ENCODE measurements at places on chromosomes 16 and 17. TPM values are rescaled to one million over a fixed set of nuclear protein-coding genes. Genes with fewer than 3 reads are reported as not detected.

DNA sequence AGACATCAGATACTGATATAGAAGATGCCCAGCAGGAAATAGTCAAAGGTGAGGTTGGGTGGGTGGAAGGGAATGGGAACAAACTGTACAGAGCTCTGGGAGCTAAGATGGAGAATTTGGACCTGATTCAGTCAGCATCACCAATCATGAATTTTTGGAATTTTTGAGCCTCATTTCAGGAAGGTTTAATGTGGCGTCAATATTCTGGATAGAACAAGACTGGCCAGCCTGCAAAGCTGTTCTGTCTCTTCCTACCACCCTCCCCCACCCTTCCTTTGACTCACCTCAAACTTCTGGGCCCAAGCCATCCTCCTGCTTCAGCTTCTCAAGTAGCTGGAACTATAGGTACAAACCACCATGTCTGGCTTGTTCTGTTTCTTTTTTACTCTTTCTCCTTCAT lies 32.6 kb downstream of the CTCF start:
- peak overlapping the region; percentile 26 for H3K27ac ChIP-seq
- H3K36me3 ChIP-seq = peaks cover 5% of the 10 kb centered on the region
- H3K4me1 ChIP-seq = peaks cover 32% of the 10 kb centered on the region
- peak; percentile 29 for DNase-seq
- H3K4me3 ChIP-seq = no peak overlapping the region

COX6A2 gene
- total RNA-seq = not detected

- no peak overlapping the region for H3K4me3 ChIP-seq
- peak overlapping the region; percentile 91 for H3K27ac ChIP-seq
- H3K36me3 ChIP-seq = no peaks in the 10 kb centered on the region
- H3K4me1 ChIP-seq = peaks cover 25% of the 10 kb centered on the region
These were observed 15.8 kb upstream of the RGS9 start for GRCh38 chr17:65121368-65121767.

DNA sequence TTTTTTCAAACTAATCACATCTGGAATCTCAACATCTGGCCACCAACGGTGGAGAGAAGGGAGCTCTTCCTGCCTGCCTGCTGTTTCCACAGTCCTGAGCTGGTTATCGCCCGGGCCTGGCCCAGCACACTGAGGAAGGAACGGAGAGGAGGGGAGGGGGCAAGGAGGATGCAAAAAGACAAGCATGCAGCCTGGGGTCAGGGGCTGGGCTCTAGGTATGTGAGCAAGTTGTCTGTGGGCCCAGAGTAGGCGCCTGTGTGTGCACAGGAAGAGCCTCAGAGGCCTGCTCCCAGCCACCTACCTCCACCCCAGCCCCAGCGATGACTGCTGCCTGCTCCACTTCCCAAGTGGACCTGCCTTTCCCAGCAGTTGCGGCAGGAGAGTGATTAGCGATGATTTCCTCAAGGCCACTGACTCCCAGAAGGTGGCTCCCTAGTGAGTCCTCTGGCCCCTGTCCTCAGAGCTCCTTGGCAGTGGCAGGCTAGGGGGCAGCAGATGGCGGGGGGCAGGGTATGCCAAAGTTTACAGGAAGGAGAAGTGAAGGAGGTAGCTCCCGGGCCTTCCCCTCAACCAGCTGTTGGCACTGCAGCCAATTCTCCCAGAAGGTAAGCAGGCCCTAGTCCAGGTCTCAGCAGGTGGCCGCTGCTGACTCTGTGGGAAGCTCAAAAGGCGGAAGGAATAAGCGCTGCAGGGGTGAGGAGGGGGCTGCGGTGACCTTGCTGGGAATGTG lies 27.0 kb upstream of the RASD1 start:
- no peak for DNase-seq
- no peak overlapping the region for H3K4me3 ChIP-seq
- no peak overlapping the region for H3K27ac ChIP-seq
- H3K4me1 ChIP-seq = no peaks in the 10 kb centered on the region
- no peaks in the 10 kb centered on the region for H3K27me3 ChIP-seq
- no peaks in the 10 kb centered on the region for H3K36me3 ChIP-seq

DNA sequence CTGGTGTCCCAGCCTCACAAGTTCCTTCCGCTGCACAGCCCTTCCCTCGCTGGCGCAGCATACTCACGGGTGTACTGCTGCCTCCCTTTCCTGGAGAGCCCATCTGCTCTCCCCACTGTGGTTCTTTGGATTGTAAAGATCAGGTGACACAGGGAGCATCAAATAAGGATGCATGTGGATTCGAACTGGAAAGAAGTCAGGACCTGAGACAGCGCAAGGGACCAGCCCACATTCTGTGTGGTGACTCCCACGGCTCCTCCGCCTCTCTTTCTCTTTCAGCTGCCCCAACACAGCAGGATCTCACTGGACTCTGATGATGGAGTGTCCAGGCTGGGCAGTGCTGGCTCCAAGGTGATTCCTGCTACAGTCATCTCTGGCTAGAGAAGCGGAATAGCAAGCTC lies 8.1 kb downstream of the LDAF1 start:
- peaks cover 16% of the 10 kb centered on the region for H3K36me3 ChIP-seq
- H3K27me3 ChIP-seq = no peaks in the 10 kb centered on the region
- peaks cover 4% of the 10 kb centered on the region for H3K4me1 ChIP-seq
- H3K27ac ChIP-seq = no peak overlapping the region

- no peak for DNase-seq
- no peak overlapping the region for H3K27ac ChIP-seq
- H3K36me3 ChIP-seq = peaks cover 12% of the 10 kb centered on the region
- peaks cover 12% of the 10 kb centered on the region for H3K4me1 ChIP-seq
These were observed 140.2 kb upstream of the NOL11 start for GRCh38 chr17:67577429-67578141.

- no peaks in the 10 kb centered on the region for H3K4me1 ChIP-seq
- no peak overlapping the region for H3K27ac ChIP-seq
- H3K36me3 ChIP-seq = peaks cover 15% of the 10 kb centered on the region
These were observed 190.7 kb downstream of the KATNIP start for GRCh38 chr16:27740496-27741201.

- no peaks in the 10 kb centered on the region for H3K36me3 ChIP-seq
- H3K4me1 ChIP-seq = peaks cover 20% of the 10 kb centered on the region
- H3K4me3 ChIP-seq = peak overlapping the region; percentile 74
- peak; percentile 16 for DNase-seq
- peaks cover 17% of the 10 kb centered on the region for H3K27me3 ChIP-seq
These were observed 634 bp downstream of the SLC2A4 start for GRCh38 chr17:7281953-7282751.

- no peaks in the 10 kb centered on the region for H3K27me3 ChIP-seq
- peaks cover 44% of the 10 kb centered on the region for H3K36me3 ChIP-seq
- peaks cover 42% of the 10 kb centered on the region for H3K4me1 ChIP-seq
These were observed 41.2 kb downstream of the ARHGAP17 start for GRCh38 chr16:24973809-24974461.

DNA sequence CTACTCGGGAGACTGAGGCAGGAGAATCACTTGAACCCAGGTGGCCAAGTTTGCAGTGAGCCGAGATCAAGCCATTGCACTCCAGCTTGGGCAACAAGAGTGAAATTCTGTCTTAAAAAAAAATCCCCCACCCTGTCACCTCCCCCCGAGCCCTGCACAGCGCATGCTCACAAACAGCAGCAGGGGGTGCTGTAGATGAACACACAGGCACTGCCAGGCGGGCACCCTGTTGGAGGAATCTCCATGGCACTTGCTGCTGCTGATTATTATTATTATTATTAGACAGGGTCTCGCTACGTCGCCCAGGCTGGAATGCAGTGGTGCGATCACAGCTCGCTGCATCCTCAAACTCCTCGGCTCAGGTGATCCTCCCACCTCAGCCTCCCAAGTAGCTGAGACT lies 24.6 kb downstream of the FZD2 start:
- H3K27me3 ChIP-seq = peaks cover 9% of the 10 kb centered on the region
- H3K36me3 ChIP-seq = no peaks in the 10 kb centered on the region
- no peaks in the 10 kb centered on the region for H3K4me1 ChIP-seq

- H3K36me3 ChIP-seq = no peaks in the 10 kb centered on the region
- H3K27ac ChIP-seq = no peak within 1 kb of the TSS
- DNase-seq = peak; percentile 36
- peaks cover 37% of the 10 kb centered on the region for H3K27me3 ChIP-seq
- peak within 1 kb of the TSS; percentile 54 for H3K4me3 ChIP-seq
These were observed at the start of gene ACE for GRCh38 chr17:63476854-63477479. TSS of gene ACE (plus strand) at chr17:63477061. CDS start at chr17:63477095, 34 bp downstream.

- peaks cover 11% of the 10 kb centered on the region for H3K4me1 ChIP-seq
- H3K4me3 ChIP-seq = no peak overlapping the region
- H3K27ac ChIP-seq = no peak overlapping the region
- H3K36me3 ChIP-seq = no peaks in the 10 kb centered on the region
- H3K27me3 ChIP-seq = peaks cover 6% of the 10 kb centered on the region
- no peak for DNase-seq
These were observed 66.4 kb downstream of the SCNN1B start for GRCh38 chr16:23368469-23368868.

GRCh38 chr16:59342669-59343068 lies 608.6 kb upstream of the GOT2 start:
- H3K4me3 ChIP-seq = no peak overlapping the region
- peaks cover 7% of the 10 kb centered on the region for H3K27me3 ChIP-seq
- no peak overlapping the region for H3K27ac ChIP-seq
- no peak for DNase-seq

KCTD11 gene
- total RNA-seq = 0.47 TPM

SOX8 gene
- total RNA-seq = 1.0 TPM

DUSP3 gene
- total RNA-seq = 12.2 TPM

TEDC2 gene
- total RNA-seq = 24.8 TPM

- DNase-seq = no peak
- H3K27me3 ChIP-seq = peaks cover 29% of the 10 kb centered on the region
These were observed 37.5 kb upstream of the RBFOX3 start for GRCh38 chr17:79648181-79648831.

ST6GALNAC1 gene
- total RNA-seq = 1.3 TPM

SMTNL2 gene
- total RNA-seq = not detected

GRCh38 chr16:87835882-87836331 lies 33.4 kb downstream of the SLC7A5 start:
- peaks cover 48% of the 10 kb centered on the region for H3K36me3 ChIP-seq
- DNase-seq = no peak
- no peaks in the 10 kb centered on the region for H3K4me1 ChIP-seq
- no peaks in the 10 kb centered on the region for H3K27me3 ChIP-seq

DNA sequence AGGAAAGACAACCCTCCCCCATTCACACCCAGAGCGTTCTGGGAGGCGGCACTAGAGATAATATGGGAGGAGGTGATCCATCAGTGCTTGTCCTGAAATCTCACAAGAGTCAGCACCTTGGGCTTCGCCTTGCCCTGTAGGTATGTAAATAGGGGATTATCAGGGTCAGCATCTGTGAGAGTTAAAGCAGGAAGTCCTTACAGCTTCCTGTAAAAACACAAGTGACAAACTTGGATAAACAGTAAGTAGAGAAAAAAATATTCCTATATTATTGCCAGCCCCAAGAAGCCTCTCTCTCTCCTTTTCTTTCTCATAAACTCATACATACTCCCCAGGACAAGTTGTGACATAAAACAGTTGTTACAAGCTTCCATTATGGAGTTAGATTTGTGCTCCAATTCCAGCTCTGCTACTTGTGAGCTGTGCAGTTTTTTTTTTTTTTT lies 187.7 kb downstream of the MAF start:
- H3K27me3 ChIP-seq = no peaks in the 10 kb centered on the region
- no peak overlapping the region for H3K27ac ChIP-seq
- H3K4me3 ChIP-seq = no peak overlapping the region
- no peak for DNase-seq

TUBG2 gene
- 9.1 TPM for total RNA-seq

DNA sequence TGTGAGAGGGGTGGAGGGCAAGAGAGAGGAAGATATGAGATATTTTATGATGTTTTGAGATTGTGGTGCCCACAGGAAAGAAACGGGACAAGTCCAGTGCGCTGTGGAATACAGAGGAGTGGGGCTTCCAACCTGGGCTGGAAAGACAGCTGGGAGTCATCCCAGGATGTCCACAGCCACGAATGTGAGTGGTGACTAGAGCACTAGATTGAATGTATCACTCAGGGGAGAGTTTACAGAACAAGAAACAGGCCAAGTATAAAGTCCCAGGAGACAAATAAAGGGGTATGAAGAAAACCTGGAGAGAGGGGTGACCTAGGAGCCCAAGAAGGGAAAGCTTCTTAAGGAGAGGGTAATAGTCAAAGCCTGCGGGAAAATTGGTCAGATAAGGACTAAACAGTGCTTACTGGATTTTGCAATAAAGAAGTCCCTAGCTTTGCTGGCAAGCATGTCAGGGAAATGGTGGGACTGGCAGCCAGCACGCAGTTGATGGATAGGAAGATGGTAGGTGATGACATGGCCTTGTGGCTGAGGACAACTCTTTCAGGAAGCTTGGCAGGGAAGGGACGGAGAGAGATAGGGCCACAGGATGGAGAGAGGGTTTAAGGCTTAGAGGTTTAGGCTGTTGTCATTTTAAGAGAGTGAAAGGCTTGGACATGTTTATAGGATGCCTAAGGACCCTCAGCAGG lies 114.5 kb downstream of the AXIN2 start:
- H3K4me3 ChIP-seq = no peak overlapping the region
- H3K27me3 ChIP-seq = no peaks in the 10 kb centered on the region
- H3K27ac ChIP-seq = no peak overlapping the region
- H3K36me3 ChIP-seq = no peaks in the 10 kb centered on the region
- no peaks in the 10 kb centered on the region for H3K4me1 ChIP-seq

GRCh38 chr17:3985846-3986245 lies 21.6 kb upstream of the ATP2A3 start:
- H3K27me3 ChIP-seq = no peaks in the 10 kb centered on the region
- H3K4me3 ChIP-seq = no peak overlapping the region
- no peaks in the 10 kb centered on the region for H3K36me3 ChIP-seq
- DNase-seq = no peak
- H3K4me1 ChIP-seq = peaks cover 6% of the 10 kb centered on the region
- H3K27ac ChIP-seq = no peak overlapping the region

DNA sequence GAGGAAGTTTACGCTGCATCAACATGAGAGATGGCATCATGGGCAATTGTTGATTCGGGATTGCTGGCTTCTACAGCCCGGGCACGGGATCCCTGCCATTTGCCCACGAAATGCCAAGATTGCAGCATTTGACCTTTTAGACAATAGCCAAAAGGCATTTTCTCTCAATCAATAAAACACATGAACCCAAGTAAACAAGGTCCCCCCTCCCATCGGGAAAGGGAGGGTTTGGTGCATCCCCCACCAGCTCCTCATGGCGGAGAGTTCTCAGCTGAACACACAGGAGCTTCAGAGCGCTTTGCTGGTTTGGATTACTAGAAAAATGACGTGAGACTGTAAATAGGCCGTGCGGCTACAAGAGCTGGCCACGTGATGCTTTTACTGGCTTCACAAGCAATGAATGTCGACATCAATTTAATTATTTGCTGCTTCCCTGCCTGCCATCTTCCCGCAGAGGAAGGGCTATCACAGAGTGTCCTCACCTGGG lies 147.6 kb downstream of the C16orf95 start:
- no peaks in the 10 kb centered on the region for H3K27me3 ChIP-seq
- no peak overlapping the region for H3K27ac ChIP-seq
- no peaks in the 10 kb centered on the region for H3K36me3 ChIP-seq
- DNase-seq = no peak

GRCh38 chr16:69754143-69754468 lies 620 bp downstream of the NOB1 start:
- no peaks in the 10 kb centered on the region for H3K27me3 ChIP-seq
- DNase-seq = no peak
- peak overlapping the region; percentile 97 for H3K4me3 ChIP-seq
- H3K27ac ChIP-seq = peak overlapping the region; percentile 97
- peaks cover 31% of the 10 kb centered on the region for H3K36me3 ChIP-seq

All from activated naive CD4-positive, alpha-beta T cell treated with anti-CD3 and anti-CD28 coated beads for 36 hours (primary cell).